ENCODE measurements at places on chromosomes 4 and X. TPM values are rescaled to one million over a fixed set of nuclear protein-coding genes. Genes with fewer than 3 reads are reported as not detected.

DNA sequence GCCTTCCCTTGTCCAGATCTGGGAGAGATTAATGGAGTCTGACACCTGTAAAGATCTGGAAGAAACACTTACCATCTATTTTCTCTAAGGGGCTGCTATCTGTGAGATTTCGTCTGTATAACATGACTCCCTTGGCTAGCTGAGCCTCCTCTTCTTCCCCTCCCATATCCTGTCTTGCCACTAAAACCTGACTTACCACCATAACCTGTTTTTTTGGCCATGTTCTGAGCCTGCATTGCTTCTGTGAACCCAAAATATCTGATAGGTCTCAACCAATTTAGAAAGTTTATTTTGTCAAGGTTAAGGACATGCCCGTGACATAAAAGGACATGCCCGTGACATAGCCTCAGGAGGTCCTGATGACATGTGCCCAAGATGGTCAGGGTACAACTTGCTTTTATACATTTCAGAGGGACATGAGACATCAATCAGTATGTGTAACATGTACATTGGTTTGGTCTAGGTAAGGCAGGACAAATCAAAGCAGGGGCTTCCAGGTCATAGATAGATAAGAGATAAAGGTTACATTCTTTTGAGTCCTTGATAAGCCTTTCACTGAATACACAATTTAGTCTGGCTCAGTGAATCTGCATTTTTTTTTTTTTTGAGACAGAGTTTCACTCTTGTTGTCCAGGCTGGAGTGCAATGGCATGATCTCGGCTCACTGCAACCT lies 11.4 kb downstream of the MGST2 start:
- no peak for DNase-seq

GRCh38 chr4:71634364-71634763 lies 149.5 kb downstream of the GC start:
- DNase-seq, result no peak

DNA sequence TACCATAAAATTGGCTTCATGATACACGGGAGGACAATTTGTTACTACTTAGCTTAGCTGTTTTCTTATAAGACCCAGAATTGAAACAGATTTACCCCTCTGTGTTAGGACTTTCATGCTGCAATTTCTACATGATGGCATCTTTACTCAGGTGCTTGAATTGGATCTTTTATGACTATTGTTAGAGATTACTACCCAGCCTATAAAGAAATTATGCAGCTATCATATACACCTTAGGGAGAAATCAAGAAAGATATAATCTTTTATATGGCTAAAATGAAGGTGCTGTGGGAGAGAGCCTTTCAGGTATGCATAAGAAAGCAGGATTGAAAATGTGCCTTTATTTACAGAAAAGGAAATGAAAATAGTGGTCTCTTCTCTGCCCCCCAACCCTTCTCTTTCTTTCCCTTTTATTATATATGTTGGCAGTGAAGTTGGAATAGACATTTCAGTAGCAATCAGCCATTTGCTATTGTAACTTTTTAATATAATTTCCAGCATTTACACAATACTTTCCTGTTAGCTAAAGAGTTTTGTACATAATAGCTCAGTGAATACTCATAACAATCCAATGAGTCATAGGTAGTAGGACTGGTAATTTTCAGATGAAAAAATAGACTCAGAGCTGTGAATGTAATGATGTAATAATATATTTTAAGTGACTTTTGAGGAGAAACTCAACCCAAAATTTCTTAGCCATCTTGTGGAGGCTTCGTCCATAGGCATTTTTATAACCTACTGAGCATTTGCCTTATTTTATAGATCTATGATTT lies 311.8 kb downstream of the ADGRL3 start:
- no peak for DNase-seq

DNA sequence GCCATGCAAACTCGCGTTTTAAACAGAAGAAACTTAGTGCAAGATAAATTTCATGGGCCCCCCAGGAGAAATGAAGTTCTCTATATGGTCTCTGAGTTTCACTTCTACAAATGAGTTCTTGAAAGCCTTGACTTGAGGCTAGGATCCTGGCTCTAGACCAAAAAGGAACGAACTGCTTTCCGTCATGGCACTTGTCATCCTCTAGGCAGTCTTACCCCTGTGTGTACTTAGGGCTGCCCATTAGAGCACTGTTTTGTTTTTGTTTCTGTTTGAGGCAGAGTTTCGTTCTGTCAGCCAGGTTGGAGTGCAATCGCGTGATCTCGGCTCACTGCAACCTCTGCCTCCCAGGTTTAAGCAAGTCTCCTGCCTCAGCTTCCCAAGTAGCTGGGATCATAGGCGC lies 29.0 kb downstream of the RNF4 start:
- peak; percentile 22 for DNase-seq

- no peak for DNase-seq
Observed at GRCh38 chr4:107304699-107305286, 268.7 kb upstream of the DKK2 start.

GRCh38 chrX:109312757-109313156 lies 169.1 kb downstream of the GUCY2F start:
- DNase-seq, result no peak

The HHIP gene
- total RNA-seq, result 2.4 TPM

DNA sequence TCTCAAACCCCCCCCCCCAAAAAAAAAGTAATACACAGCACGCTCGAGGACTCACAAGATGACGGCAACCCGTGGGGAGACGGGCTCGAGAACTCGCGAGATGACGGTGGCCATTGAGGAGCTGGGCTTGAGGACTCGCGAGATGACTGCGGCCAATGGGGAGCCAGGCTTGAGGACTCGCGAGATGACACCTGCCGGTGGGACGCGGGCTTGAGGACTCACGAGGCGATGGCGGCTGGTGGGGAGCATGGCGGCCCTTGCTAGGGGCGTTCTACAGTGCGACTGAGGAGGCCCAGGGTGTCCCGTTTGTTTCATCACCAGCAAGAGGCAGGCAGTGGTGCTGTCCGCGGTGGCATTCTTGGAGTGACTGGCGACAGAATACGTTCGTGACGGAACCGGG lies 172.4 kb upstream of the MAGEB16 start:
- no peak for DNase-seq

- DNase-seq, result no peak
Observed at GRCh38 chrX:39158801-39159657, 357.8 kb downstream of the MID1IP1 start.

- no peak for DNase-seq
Observed at GRCh38 chr4:184583738-184584502, 65.3 kb downstream of the CASP3 start.

GRCh38 chrX:101171883-101172400 lies 47.6 kb upstream of the DRP2 start:
- DNase-seq, result no peak

The IL15 gene
- total RNA-seq, result 12.4 TPM

GRCh38 chr4:164177153-164177552 lies 576.8 kb upstream of the SMIM31 start:
- DNase-seq, result no peak

GRCh38 chr4:66602622-66603021 lies 932.3 kb upstream of the EPHA5 start:
- DNase-seq, result no peak

GRCh38 chr4:7964890-7965662 lies 25.4 kb upstream of the AFAP1 start:
- DNase-seq, result no peak

DNA sequence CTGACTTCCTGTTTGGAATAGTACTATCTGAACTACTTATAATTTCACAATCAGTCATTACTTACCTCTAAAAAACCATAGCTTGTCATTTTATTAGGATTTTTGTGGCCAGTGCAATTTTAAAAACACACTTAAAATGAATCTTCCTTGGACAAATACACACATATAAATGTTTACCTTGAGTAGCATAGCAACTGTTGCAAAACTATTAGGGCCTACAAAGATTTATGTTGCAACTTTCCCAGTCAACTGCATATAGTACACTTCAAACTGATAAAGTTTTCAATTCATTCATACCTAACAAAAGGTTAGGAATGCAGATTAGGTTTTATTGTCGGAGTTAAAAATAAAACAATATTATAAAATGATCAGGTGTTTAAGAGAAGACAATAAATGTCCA lies 193.0 kb downstream of the PDGFC start:
- no peak for DNase-seq

DNA sequence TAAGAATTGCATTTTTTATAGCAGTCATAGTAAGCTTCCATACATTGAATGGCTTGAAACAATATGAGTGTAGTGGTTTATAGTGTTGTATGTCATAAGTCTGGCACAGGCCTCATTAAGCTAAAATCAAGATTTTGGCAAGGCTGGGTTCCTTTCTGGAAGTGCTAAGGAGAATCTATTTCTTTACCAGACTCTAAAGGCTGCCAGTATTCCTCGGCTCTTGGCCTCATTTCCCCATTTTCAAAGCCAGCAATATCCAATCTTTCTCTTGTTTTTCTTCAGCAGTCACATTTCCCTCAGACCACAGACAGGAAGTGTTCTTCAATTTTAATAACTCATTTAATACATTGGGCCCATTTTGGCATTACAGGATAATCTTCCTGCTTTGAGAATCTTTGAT lies 1155.5 kb upstream of the PABPC4L start:
- no peak for DNase-seq

The NLRP2B gene
- not detected for total RNA-seq

The MAOB gene
- 6.6 TPM for total RNA-seq

The LUZP4 gene
- total RNA-seq, result not detected

DNA sequence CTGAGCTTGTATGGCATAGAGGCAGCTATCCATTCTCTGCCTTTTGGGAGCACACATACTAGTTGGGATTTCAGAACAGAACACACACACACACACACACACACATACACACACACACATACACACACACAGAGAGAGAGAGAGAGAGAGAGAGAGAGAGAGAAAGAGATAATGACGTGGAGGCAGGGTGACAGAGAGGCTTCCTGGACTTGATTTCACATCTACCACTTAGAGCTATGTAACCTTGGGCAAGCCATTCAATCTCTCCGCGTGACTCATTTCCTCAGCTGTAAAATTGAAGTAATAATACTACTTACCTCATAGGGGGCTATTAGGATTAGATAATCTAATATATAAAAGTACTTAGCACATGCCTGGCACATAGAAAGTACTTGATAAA lies 12.3 kb upstream of the GRIA3 start:
- DNase-seq, result no peak

- no peak for DNase-seq
Observed at GRCh38 chrX:93594780-93595179, 78.6 kb downstream of the NAP1L3 start.

GRCh38 chr4:71765350-71765749 lies 18.5 kb downstream of the GC start:
- DNase-seq, result no peak

DNA sequence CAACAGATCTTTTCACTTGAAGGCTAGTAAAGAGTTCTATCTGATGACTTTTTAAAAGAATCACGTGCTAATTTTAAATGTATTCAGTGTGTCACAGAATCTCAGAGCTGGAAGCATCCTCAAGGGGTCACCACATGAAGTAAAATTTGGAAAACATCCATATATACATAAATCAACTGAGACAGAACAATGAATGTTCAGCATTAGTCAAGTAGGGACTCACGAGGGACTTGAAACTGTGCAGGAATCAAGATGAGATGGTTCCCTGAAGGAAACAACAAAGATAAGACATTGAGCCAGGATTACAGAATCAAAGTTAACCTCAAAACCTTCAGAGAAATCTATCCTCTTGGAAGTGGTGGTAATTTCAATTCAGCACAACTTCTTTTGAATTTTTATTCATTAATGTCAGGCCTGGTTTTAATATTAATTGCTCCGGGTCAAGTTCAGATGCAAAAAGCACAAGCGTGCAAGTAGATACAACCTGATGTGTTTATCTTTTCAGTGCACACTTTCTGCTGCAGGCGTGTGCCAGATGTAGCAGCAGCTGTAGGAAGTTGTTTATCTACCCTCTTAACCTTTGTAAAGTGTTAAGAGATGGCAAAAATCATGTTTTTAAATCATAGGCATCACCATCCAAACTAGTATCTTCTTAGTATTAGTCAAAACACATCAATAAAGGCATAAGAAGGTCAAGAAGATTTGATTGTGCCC lies 87.7 kb upstream of the SRD5A3 start:
- DNase-seq, result no peak

DNA sequence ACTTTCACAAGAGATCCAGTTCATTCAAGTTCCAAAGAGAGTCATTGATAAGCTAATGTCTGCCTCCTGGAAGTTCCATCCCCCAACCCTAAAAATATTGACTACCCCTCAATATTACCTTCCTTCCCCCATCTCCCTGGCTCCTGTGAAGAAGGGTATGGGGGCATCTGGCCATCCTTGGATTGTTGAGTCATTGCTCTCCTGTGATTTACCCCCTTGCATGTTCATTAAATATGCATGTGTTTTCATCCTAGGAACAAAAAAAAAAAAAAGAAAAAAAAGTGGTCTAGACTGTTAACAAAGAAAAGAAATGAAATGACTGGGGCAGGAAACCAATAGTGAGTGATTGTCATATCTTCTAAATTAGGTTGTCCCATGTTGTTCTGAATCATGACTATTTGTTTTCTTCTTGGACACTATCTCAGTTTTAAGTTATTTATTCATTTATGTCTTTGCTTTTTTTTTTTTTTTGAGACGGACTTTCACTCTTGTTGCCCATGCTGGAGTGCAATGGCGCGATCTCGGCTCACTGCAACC lies 51.9 kb upstream of the HUWE1 start:
- no peak for DNase-seq

The RASL11B gene
- total RNA-seq, result 0.76 TPM

The POLA1 gene
- 14.4 TPM for total RNA-seq

- DNase-seq, result no peak
Observed at GRCh38 chr4:149403081-149403480, 412.6 kb downstream of the IQCM start.

The HPF1 gene
- 23.8 TPM for total RNA-seq
